ENCODE measurements at places on chromosomes 1 and 21.

- no peak for DNase-seq
Observed at GRCh38 chr1:23514111-23514679, 16.8 kb downstream of the E2F2 start.

DNA sequence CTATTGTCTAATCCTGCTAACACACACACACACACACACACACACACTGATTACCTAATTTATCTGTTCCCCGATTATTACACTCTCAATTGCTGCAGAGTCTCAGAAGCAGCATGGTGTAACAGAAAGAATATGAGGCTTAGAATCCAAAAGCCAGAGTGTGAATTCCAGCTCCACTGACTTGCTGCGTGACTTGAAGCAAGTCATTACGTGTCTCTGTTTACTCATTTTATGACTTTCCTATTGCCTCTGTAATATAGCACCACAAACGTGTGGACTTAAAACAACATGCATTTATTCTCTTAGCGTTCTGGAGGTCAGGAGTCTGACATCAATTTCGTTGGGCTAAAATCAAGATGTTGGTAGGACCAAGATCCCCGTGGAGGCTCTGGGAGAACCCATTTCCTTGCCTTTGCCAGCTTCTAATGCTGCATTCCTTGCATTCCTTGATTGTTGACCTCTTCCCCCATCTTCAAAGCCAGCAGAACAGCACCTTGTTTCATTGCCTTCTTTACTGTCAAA, 55.9 kb upstream of the ATP5PO start:
- no peak for DNase-seq

DNA sequence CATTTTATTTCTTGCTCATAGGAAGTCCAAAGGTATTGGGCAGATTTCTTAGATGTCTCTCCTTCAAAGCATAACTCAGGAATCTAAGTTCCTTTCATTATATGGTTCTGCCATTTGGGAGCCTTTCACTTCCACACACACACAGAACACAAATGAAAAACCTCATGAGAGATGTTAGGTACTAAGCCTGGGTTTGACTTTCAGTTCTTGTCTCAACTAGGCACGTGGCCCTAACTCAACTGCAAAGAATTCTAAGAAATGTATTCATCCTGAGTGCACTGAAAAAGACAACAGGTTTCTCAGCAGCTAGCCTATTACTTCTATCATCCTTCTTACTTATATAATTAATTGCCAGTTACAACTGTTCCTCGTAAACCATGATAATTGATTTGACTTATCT, 190.0 kb upstream of the SAMSN1 start:
- DNase-seq: no peak

DNA sequence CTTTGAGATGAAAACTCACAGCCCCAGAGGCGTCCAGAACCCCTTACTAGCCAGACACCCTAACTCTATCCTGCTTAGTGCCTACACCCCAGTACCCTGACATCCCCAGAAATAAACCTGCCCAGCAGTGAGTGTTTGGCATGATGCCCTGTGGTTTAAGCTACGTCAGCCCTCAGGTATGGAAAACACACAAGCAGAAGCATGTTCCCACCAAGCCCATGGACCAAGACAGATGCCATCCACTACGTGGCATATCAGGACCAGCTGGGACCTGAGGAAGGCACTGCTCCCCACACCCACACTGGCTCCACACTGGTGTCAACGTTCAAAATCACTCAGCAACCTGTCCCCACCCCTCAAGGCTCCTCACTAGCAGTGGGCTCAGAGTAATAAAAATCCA, 116.4 kb downstream of the SYT2 start:
- no peak for DNase-seq

DNA sequence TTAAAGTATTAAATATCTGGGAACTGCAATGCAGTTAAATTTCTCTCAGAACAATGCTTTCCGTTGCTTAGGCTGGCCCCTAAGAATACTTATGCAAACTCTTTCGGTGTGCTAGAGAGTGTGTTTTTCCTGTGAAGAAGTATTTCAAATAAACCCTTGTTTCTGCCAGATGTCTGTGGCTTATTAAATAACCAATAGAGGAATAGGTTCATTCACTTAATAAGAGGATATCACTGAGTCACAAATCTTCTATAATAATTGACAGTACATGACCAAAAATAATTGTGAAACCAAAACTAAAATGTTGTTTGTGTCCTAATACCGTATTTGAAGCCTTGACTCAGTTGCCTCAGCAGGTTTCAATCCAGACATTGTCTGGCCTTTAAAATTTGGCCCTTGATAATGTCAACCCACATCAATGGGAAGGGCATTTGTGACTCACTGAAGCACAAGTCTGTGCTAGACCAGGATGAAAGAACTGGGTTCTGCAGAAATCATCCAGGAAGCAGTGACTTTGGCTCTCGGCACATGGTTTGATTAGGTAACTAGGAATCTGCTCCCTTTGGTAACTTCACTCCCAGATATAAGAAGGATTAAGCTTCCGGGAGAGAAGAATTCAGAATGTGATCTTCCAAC, 104.2 kb upstream of the BARHL2 start:
- no peak for DNase-seq

- DNase-seq: peak; percentile 41
Observed at GRCh38 chr1:15959827-15960446, 16.0 kb downstream of the ZBTB17 start.

GRCh38 chr1:225754940-225755641, 22.5 kb upstream of the SRP9 start:
- no peak for DNase-seq

DNA sequence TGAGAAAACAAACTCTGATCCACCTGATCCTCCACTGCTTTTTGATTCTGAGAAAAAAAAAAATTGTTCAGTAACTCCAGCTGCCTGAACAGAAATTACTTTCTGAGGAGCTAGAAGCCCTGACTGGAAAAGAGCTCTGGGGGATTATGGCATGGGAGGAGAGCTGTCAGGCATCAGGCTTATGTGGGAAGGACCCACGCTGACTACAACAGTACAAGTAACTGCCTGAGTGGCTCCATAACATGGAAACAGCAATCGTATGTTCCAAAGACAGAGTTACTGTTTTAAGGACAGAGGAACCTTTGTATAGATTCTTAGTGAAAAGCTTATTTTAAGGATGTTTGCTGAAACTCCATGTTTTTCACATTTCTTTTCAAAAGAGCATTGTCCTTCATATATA, 1.2 kb upstream of the ANGPTL7 start:
- DNase-seq: no peak

DNA sequence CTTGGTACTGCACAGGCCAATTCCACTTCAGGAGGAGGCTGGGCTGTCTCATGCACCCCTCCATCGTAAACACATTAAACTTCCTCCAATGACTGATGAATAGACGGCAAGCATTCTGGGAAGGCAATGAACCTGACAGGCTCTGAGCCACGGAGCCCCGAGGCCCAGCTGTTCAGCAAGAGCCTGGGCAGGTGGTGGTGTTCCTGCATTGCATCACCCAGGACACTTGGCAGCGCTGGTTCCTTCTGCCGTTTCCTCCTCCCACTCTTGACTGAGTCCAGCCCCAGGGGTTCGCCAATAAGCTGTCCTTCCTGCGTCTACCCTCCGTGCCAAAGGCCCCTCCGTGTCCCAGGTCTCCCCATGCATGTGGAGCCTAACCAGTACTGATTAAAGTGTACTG, 109.8 kb downstream of the JAK1 start:
- DNase-seq: no peak
